LHCN-M2 (cell line): ENCODE measurements at places on chromosomes 4 and X. TPM values are rescaled to one million over a fixed set of nuclear protein-coding genes. Genes with fewer than 3 reads are reported as not detected.

DNA sequence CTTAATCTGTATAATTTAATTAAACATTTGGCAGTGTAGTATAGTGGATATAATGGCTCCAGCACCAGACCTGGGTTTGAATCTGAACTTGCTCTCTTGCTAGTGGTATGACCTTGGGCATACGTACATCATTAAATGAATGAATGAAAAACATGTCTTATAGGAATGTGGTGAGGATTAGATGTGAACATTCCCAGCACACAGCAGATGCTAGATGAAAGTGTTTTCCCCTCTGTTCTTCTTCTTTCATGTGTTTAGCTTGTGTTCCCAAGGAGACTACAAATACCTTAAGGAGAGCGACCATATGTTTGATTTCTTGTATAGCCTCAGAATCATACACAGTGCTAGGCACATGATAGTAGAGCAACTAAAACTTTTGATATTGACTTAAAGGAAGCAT, 56.5 kb downstream of the CT47B1 start:
- no peak for DNase-seq

- no peak for DNase-seq
Measured at GRCh38 chr4:168537086-168537485, 40.2 kb downstream of the PALLD start.

DNA sequence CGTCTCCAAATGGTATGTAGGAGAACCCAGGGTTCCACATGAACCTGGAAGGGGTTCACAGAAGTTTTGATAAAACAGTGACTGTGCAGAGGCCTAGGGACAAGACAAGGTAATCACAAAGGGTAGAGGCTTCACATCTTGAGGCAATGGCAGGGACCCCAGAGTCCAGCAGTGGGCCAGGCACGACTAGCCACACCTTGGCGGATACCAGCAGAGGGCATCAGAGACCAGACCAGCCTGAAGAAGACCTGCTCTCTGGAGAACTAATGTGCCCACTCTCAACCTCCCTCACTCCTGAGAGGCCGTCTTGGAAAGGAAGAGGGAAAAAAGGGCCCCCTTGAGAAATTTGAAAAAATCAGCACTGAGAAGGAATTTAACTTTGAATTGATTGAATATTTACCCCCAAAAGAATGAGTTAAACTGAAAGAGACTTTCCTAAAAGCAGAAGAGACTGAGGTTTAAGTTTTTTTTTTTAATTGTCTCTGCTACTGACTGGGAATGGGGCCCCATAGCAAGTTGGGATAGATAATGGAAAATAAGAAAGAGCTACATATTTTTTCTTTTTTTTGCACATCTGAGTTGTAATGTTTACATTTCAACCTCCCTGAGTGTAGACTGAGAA, 243.8 kb upstream of the JADE1 start:
- peak; percentile 60 for DNase-seq

DNA sequence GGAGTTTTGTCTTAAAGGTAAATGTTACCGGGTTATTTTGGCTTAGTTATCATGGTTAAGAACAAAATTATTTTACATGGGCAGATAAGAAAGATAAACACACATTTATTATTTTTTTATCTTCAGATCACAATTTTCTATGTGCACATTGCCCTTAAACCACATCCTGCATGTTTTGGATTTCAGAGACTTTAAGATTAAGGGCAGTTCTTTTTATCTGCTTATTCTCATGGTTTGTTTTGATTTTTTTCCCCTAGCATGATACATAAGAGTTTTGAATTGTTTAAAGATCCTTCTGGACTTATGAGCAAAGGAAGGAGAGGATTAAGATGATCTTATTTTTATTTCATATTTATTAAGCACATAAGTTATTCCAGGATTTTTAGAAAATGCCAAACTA, 190.1 kb upstream of the BMP3 start:
- peak; percentile 8 for DNase-seq

GRCh38 chr4:88420844-88421243, 36.1 kb upstream of the HERC5 start:
- no peak for DNase-seq

- DNase-seq = no peak
Measured at GRCh38 chr4:109820563-109820962, 5.0 kb downstream of the GAR1 start.

- peak; percentile 35 for DNase-seq
Measured at GRCh38 chr4:142840516-142841123, 5.5 kb downstream of the INPP4B start.

The CXCL3 gene
- total RNA-seq = 8.7 and 16.0 TPM in 2 replicates

GRCh38 chrX:71578253-71579135, at the start of gene GCNA:
Gene GCNA, plus strand, starts transcription at chrX:71578437. Its CDS starts 2,385 bp downstream, at chrX:71580822.
- no peak for DNase-seq

The PCDH7 gene
- 28.5 and 35.9 TPM in 2 replicates for total RNA-seq

The NUDT10 gene
- 1.1 and 1.2 TPM in 2 replicates for total RNA-seq

DNA sequence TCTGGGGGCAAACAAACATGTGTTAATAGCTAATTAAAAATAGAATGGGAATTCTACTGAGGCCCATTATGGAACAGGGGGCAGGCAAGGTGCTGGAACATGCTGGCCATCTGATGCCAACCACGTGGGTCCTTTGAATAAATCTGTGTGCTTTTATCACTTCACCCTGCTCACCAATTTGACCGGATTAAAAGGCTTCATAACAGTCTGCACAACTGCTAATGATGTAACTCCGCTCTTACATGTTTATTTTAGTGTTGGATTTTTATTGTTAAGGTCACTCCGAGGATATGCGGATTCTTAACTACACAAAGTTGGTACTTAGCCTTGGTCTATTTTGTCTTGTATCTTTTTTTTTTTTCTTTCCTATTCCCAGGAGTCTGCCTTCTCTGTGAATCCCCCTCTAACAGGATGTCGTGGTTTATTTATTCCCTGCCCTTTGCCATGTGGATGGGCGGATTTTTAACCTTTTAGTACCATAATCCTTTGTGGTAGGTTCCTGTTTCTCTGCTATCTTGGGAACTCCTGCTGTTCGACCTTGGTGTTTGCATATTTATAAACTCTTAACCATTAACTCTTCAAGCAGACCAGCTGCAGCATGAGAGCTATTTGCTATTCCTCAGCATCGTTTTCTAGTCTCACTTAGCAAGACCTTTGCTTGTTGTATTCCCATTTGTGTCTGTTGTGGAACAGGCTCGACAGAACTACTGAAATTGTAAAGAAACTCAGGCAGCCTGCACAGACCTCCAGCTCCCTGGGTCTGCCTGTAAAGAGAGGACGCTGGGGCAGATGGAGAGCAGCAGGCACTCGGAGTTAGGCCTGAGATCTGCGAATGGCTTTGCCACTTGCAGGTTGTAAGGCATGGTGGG, 38.0 kb downstream of the TRIM2 start:
- DNase-seq = peak; percentile 37

The PRR27 gene
- total RNA-seq = not detected in 2 replicates

GRCh38 chrX:119887721-119888425, 7.8 kb upstream of the AKAP14 start:
- no peak for DNase-seq
